Ecto neural progenitor cell (in vitro differentiated cells): ENCODE measurements at places on chromosomes 1 and 21.

- no peak for DNase-seq
Measured at GRCh38 chr21:38327984-38328383, 71.2 kb downstream of the KCNJ15 start.

GRCh38 chr21:33078907-33079582, 9.1 kb downstream of the OLIG1 start:
- DNase-seq, result no peak

DNA sequence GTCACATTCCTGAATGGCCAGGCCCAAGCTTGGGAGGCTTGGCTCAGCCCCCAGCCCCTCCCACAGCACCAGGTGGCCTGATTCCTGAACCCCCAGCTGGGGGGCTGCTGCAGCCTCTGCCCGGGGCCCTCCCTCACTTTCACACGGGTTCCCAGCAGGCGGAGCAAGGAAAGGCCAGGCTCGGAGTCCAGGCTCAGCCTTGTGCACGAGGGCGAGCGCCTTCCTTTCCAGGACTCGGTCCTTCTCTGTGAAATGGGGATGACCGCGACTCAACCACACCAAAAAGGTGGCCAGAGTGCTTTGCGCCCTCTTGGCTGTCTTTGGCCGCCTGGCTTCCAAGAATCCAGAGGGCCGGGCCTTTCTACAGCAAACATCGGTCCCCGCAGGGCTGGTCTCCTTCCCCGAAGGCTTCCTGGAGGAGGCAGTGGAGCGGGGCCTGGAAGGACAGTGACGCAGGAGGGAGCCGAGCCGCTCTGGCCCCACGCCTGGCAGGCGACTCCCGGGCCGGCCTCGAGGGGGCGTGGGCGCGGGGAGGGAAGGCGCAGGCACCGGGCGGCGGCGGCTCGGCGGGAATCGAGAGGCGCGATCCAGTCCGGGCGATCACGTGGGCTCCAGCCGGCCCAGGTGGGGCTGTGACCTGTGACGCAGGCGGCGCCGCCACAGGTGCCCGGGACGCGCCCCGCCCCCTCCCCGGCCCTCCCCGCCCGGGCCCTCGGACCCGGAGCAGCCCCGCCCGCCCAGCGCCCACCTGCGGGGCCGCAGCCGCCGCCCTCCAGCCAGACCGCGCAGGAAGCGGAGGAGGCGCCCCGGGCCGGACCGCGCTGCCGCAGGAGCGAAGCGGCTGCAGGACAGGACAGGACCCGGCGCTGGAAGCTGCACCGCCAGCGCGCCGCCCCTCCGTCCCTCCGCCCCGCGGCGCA, at the start of gene ARHGEF16:
Gene ARHGEF16, plus strand, starts transcription at position 775 of the 920 bp plus-strand sequence. CDS start 8,420 bp downstream, outside the sequence.
- DNase-seq, result peak; percentile 88

GRCh38 chr1:43446881-43447835, 6.6 kb downstream of the HYI start:
- DNase-seq, result no peak

- DNase-seq, result no peak
Measured at GRCh38 chr1:206112600-206113301, 4.4 kb downstream of the AVPR1B start.

GRCh38 chr1:205013683-205014367, 29.2 kb upstream of the CNTN2 start:
- peak; percentile 62 for DNase-seq

DNA sequence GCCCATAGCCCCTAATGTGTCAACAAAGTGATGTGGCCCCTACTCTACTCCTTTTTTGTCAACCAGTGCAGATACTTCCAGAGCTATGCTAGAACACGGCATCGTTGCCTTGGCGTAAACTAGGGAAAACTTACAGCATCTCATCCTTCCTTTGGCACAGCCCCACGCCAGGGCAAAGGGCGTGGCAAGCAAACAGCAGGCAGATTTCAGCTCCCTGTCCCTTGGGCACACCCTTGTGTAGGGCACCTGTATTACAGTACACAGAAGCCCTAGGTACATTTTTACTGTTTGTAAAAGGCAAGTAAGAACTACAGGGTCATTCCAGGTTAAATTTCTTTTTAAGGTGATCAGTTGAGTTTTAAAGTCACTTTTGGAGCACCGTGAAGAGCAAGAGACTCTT, 29.3 kb downstream of the PRDX6 start:
- DNase-seq, result no peak

GRCh38 chr1:8239039-8239305, 78.9 kb upstream of the SLC45A1 start:
- DNase-seq, result no peak

- no peak for DNase-seq
Measured at GRCh38 chr21:42677339-42678321, 24.2 kb downstream of the PDE9A start.

GRCh38 chr1:11831945-11832725, 15.4 kb downstream of the NPPA start:
- no peak for DNase-seq

DNA sequence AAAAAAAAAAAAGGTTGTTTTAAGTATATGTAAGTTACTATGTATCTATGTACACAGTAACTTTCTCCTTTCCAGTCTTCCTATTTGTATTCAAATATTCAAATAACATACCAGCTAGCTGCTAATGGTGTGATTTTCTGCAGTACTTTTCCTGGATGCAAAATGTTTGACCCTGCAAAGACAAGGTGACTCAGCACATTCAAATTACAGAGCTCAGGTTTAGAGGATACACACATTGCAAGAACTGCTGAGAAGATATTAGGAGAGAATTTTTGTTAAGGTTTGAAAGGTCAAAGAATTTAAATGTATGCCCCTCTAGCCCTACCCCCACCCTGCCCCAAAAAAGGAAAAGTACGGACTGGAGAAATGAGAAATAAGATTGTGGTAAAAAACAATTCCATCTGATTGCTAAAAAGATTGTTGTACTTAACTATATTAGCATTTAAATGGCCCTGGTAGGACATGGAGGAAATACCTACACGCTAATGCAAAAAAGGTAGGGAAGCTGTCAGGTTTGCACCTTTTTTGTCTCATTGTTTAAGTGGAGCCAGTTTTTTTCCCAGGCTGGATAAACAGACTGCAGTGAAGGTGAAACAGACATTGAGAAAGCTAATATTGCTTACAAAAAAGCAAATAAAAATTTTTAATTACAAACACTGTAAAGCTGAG, 45.6 kb downstream of the ZNF281 start:
- no peak for DNase-seq

GRCh38 chr1:175665616-175666015, 77.8 kb downstream of the TNR start:
- no peak for DNase-seq

GRCh38 chr1:1343811-1344421, 5.3 kb downstream of the DVL1 start:
- DNase-seq, result no peak
